ENCODE measurements at places on chromosomes 16 and 17.

- DNase-seq = peak; percentile 81
These were observed 40.1 kb downstream of the NOS2 start for GRCh38 chr17:27760069-27760885.

GRCh38 chr16:14399378-14400284 is 230.4 kb downstream of the PARN start:
- DNase-seq = no peak

DNA sequence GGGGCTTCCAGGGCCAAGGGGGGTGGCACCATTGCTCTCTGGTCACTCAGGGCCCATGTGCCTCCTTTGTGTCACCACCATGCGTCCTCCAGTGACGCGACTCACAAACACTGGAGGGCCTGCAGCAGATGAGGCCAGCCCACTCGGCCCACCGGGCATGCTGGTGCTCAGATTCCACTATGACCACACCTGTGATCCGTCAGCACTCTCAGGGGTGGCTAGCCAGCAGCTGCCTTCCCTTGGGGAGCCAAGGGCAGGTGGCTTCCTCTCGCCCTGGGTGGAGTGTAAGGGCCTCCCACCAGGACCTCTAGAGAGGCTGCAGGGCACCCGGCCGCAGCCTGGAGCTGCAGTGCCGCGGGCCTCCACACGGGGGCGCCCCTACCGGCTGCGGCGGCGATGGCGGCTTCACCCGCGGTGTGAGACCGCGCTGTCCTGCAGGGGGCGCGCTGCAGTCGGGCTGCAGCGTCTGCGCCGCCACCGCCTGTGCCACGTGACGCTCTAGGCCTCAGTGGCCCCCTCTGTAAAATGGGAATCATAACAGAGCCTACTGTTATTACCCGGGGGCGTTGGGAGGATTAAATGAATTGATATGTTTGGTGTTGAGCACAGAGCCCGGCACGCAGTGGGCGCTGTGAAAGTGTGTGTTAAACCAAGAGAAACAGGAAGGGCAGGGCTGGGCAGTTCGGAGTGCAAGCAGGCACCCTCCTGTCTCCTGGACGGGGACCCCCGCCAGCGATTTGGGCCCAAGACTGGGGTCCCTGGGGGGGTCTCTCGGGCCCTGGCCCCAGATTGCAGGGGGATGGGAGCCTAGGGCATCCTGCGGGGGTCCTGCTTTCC is 192.4 kb upstream of the GSE1 start:
- peak; percentile 82 for DNase-seq

DNA sequence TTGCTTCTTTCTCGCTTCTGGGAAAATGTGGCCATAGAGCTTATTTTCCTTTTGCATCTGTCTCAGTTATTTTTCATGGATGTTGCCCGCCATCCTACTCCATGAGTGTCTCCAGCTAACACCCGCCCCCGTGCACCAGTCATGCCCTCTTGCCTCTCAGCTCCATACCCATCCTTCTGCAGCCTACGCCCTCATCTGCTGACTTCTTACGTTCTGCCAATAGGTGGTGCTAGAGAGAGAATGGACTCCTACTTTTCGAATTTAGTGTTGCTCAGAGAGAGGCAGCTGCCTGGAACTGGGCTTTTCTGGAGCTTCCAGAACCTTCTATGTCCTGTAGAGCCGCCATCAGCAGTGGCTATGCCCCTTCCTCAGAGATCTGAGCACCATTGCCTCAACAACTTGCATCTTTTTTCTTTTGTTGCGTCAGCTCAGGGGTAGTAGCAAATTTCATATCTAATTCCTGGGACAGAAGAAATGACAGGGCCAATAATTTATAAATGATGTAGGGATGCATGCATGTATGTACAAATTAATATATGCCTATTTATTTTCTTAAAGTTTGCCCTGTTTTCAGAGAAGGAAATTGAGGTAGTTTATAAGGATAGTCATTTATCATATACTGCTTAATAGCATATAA is 119.7 kb upstream of the MYOCD start:
- DNase-seq = peak; percentile 5

DNA sequence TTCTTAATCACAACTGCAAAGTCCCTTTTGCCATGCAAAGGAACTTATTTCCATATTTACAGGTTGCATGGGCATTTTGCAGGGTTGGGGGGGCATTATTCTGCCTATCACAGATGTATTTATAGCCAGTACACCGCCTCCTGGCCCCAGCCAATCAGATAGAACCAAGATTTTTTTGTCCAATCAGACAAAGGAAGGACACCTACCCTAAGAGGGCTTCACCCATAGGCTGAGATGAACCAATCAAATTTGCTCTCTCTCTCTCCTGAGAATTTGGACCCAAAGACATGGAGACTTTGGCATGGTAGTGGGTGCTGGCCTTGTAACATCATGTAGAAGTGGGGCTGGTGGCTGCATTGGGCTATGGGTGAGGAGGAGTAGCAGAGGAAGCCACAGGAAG is 3.9 kb upstream of the KCNG4 start:
- no peak for DNase-seq

- peak; percentile 87 for DNase-seq
These were observed 9.7 kb downstream of the RMI2 start for GRCh38 chr16:11354733-11355574.

GRCh38 chr16:86252596-86252995 is 257.7 kb upstream of the FOXF1 start:
- peak; percentile 6 for DNase-seq

DNA sequence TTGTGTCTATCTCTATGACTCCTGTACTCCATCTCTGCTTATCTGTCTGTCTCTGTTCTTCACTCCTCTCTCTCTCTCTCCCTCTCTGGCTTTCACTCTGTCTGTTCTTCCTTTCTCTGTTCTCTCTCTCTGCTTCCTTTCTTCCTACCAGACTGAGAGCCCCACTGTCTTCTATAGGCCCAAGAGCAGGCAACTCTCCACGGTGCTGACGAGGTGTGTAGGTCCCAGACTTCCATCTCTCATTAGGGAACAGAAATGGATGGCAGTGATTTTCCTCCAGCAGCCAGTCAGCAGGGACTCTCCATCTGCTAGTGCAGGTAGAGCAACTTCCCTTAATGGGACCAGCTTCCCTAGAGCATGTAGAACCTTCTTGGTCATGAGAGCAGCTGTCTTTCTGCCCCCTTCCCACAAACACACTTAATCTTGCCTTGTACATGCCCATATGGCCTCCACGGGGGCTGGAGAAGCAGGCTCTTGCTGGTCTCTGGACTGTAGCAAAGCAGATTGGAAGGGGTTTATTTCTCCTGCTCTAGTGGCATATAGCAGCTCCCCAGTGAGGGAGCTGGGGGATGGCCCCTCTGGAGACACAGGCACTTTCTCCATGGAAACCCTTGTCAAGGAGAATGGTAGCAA is 47.8 kb upstream of the NLRP1 start:
- DNase-seq = no peak

DNA sequence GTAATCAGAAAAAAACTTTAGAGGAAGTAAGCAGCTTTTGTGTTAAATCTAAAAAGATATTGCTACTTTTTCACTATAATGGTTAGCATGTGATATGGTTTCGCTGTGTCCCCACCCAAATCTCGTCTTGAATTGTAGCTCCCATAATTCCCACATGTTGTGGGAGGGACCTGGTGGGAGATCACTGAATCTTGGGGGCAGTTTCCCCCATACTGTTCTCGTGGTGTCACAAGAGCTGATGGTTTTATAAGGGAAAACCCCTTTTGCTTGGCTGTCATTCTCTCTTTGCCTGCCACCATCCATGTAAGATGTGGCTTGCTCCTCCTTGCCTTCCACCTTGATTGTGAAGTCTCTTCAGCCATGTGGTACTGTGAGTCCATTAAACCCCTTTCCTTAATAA is 117.1 kb downstream of the KCNJ2 start:
- no peak for DNase-seq

DNA sequence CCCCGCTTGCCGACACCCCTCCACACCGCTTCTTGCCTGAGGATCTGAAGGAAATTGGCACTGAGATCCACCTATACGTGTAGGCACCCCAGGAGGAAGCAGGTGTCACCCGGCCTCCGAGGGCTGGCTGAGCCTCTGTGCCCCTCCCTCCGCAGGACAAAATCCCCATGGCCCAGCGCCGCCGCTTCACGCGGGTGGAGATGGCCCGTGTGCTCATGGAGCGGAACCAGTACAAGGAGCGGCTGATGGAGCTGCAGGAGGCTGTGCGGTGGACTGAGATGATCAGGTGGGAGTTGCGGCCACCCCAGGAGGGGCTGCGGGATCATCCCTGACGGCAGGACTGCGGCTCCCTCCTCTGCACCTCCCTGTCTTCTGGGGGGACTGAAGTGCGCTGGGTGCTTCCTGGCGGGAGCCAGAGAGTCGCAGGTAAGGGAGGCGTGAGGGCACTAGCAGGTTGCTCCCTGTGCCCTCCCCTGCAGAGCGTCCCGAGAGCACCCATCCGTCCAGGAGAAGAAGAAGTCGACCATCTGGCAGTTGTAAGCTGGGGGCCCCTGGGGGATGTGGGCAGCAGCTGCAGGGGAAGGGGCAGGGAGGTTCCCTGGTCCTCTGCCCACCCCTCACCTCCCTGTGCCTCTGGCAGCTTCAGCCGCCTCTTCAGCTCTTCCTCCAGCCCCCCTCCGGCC is 9.0 kb downstream of the NME3 start:
- no peak for DNase-seq

DNA sequence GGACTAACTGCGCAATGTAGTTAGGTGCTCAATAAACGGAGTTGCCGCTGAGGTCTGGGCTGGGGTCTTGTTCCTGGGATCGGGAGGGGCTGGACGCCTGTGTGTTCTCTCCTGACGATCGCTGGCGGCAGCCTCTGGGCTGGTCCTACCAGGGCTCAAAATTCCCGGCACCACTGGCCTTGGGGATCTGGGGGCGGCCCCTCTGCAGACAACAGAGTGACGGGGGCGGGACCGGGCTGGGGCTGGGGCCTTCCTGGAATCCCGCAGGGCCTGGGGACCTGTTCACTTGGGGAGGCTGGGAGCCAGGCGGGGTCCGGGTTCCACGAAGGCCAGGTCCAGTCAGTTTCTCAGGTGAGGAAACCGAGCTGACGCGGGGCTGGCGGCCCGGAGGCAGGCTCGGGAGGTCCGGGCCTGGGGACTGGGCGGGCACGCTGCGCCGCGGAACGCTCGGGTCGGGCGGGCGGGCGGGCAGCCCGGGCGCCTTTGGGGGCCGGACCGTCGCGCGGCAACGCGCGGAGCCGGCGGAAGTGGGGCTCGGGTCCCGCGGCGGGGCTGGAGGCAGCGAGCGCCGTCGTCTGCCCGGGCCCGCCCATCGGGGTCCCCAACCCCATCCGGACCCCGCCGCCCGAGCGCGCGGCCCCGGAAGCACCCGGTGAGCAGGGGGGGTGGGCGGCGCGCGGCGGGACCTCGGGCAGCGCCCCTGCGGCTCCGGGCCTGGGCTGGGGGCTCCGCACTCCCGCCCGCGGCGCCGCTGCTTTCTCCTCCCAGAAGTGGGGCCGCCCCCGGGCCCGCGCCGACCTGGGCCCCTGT is at the start of gene PIGQ:
Gene PIGQ (plus strand): TSS at position 524 of the 810 bp plus-strand sequence. CDS start 4,107 bp downstream, outside the sequence.
- DNase-seq = peak; percentile 80

DNA sequence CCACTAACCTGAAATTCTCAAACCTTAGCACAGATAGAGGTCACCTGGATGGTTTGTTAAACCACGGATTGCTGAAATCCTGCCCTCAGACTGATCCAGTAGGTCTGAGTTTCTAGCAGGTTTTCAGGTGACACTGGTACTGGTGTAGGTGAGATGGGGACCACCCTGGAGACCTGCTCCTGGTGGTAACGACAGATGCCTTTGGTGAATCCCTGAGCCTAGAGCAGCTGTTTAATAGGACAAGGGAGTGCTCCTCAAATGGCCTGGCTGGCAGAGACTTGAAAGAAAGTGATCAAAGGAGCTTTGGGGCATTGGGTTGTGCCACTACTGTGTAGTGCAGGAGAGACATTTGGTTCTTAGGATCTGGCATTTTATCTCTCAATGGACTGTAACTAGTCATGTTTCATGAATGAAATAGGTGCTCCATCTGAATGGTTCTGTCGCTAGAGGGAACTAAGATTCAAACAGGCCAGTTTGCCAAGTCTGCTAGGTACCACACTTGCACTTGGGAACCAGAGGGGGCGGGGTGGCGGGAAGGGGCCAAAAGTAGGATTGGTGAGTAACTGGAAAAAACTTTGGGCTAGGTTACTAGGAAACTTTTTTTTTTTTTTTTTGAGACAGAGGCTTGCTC is 2.9 kb upstream of the IFI35 start:
- DNase-seq = no peak

DNA sequence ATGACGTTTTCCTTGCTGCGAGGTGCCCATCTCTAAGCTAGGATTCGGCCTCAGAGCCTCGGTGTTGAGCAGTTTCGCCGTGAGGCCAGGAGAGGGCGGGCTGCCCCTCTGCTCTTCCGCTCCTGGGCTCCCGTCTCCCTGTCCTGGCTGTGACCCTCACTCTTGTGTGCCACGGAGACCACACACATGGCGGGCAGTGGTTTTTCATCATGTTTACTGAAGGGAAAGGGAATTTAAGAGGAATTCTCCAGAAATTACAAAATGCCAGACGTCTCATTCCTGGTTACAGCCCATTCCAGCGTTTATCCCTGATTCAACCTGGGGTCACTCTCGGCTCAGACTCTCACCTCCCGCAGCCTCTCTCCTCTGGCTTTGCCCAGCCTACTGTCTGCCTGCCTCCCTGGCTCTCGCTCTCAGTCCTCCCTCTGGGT is 96.8 kb upstream of the ELAC2 start:
- DNase-seq = peak; percentile 18

GRCh38 chr17:40311575-40311974 is 2.6 kb downstream of the RARA start:
- no peak for DNase-seq

DNA sequence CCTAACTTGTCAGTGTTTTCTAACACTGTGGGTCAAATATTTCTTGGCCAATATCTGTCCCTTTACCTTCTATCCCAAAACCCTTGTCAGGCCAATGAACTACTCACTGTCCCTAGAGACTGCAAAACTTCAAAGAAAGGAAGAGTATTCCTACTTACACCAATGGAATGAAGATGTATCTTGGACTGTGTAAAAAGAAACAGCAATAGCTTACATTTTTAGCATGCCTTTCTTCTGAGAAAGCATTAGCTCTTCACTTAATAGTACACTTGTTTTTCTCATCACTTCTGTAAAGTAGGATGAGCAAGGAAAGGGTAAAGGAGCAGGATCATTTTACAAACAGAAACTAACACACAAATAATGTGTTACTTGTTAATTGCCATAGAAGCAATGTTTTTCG is 73.9 kb downstream of the STH start:
- DNase-seq = no peak

GRCh38 chr17:60933739-60934138 is 256.1 kb downstream of the BCAS3 start:
- no peak for DNase-seq

- DNase-seq = no peak
These were observed 25.3 kb downstream of the LMF1 start for GRCh38 chr16:945271-946047.

DNA sequence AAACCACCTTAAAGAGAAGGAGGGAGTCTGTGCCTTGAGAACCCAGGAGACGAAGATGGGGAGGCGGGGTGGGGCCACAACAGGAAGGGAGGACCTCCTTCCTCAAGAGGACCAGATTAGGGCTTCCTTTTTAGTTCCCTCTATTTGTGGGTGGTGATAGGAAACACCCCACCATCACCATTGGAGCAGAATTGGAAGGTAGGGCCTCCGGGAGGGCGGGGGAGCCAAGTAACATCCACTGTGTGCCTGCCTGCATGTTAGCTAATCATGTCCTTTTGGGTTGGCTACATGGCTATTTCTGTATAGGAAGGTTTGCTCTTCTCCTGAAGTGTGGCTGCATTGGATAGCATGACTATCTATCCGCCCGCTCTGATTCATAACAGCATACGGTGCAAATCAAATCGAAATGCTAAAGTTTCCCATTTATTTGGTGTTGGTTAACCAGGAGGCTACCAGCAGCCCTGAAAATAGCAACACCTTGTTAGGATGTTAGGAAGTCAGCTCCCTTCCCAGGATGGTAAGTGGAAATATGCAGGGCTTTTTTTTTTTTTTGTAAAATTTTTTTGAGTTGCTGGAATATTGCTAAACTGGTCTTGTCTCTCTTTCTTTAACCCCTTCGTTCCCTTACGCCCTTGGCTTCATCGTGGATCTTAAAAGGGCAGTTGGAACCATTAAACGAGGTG is 4.2 kb downstream of the SYT17 start:
- DNase-seq = no peak
